ENCODE measurements at places on chromosomes 5 and 9.

DNA sequence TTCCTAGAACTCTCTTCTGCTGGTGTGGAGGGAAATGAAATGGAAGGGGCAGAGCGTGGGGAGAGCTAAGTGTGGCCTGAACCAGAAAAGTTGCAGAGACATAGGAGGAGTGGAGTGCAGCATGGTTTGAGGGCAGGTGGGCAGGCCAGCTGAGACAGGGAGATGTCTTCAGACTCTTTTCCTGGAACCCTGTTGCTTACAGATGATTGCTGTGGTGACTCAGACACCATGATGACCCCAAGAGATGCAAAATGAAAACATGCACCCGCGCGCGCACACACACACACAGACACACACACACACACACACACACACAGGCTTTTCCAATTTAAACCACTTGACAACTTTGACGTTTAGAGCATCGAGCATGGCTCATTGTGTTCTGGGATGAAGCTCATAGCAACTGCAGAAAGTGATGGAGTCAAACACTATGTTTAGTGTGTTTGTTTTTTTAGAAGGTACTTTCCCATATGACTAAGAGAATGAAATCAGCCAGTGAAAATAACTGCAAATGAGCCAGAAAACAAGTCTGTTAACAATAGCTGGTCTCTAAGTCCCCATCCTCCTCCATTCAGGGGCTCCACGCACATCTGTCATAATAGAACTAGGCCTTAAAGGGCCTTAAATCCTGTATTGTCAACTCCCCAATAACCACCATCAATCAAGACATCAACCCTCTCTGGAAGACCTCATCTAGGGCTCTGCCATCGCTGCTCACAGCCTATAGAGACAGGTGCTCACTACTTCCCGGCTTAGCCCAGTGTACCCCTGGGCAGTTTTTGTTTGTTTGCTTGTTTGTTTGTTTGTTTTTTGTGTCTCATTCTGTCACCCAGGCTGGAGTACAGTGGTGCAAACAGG is 9.6 kb downstream of the TMOD1 start:
- no peak for DNase-seq

DNA sequence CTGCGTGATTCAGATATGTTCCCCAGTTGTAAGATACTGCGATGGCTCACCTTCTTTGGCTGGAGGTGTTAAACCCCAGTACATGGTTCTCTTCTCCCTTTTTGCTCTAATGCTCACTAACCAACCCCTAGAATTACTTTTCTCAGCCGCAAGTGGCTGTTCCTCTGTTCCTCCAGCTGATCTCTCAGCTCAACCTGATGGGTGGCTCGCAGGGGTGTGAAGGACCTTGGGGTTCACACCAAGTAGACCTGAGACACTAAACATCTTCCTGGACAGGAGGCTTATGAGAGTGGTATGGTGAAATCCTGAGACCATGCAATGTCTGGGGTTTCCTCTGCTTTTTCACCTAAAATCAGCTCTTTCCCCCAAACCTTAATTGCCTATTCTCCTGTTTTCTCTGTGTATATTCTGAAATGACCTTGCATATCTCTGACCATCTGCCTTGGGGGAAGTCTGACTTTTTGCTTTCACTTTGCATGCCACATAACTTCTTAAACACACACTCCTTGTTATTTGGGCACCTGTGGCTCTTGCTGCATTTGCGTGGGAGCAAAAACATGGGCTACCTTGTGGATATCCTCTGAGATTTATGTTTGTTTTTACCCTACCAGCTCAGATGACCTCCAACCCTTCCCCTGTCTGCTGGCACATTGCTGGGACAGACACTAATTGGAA is 15.9 kb upstream of the IFNA14 start:
- no peak for DNase-seq

GRCh38 chr5:14156650-14157492 is 13.7 kb downstream of the TRIO start:
- DNase-seq = no peak

- DNase-seq = no peak
Observed at GRCh38 chr5:60340326-60340725, 359.6 kb downstream of the DEPDC1B start.

All from CMK (cell line).